Stimulated activated naive CD8-positive, alpha-beta T cell treated with anti-CD3 and anti-CD28 coated beads, Interleukin-15, Interleukin-2, amounts not matched to agents 100 U/mL and 50 U/mL, for 24 hours (primary cell): ENCODE measurements at places on chromosomes 4 and X.

DNA sequence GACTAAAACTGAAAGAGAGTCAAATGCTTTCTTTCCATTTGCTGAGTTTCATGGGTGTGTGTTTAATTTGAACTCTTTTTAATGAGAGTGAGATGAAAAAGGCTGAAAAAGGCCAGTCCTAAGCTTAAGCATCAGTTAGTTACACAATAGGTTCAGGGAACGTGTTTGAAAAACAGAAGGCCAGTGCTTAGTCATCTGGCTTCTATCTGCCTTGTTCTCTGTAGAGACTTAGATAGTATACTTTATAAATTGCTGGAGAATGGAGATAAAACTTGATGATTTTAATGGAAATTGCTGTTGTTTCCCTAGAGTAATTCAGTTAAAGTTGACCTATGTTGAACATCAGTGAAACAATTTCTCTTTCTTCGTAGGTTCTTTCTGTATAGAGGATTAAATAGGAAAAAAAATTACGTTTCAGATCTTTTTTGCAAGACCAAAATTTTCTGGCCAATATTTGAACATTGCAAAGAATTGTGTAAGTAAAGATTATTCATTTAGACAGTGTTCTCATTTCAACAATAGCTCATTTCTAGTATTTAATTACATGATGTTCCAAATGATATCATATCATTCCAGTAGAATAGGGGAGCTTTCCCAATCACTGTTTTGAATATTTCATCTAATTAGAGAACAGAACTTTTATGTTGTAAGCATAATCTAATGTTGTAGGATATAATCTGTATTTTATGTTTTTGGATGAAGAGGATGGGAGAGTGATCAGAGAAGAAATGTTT lies 1088.8 kb downstream of the ADGRL3 start:
- no peak for DNase-seq

DNA sequence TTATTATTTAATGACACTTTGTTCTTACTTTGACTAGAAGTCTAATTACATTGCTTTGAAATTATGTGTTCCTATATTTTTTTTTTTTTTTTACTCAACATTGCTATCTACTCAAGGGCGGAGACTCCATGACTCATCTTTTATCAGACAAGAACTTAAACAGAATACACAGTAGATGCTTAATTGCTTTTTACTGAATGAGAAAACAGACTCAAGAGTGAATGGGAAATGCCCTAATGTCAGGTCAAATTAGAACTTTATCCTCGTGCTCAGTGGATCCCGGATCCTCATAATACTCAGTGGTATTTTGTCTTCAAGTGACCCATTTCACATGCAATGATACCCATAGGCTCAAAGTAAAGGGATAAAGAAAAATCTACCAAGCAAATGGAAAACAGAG lies 954.5 kb upstream of the IGFBP7 start:
- no peak for DNase-seq

DNA sequence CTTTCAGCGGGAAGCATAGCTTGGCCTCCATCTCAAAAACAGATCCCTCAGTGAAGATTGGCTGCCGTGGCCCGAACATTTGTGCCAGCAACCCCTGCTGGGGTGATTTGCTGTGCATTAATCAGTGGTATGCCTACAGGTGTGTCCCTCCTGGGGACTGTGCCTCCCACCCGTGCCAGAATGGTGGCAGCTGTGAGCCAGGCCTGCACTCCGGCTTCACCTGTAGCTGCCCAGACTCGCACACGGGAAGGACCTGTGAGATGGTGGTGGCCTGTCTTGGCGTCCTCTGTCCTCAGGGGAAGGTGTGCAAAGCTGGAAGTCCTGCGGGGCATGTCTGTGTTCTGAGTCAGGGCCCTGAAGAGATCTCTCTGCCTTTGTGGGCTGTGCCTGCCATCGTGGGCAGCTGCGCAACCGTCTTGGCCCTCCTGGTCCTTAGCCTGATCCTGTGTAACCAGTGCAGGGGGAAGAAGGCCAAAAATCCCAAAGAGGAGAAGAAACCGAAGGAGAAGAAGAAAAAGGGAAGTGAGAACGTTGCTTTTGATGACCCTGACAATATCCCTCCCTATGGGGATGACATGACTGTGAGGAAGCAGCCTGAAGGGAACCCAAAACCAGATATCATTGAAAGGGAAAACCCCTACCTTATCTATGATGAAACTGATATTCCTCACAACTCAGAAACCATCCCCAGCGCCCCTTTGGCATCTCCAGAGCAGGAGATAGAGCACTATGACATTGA lies 175.4 kb downstream of the FAT4 start:
- no peak for DNase-seq

GRCh38 chr4:56227301-56227835 lies 159.9 kb downstream of the AASDH start:
- no peak for DNase-seq

DNA sequence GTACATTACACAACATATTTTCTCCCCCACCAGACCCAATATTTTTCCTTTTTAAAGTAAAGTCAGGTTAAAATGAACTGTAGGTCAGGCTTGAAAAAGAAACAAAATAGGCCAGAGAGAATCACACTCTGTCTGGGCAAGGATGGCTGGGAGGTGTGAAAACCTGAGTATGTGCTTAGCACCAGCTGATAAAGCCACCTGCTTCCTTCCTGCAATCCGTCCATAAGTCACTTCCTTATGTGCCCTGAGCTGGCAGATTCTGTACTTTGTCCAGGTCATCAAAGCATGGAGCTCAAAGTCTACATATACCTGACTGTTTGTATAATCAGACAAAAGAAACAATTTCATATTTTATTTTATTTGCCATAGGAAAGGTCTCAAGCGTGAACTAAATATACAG lies 37.7 kb downstream of the ANTXR2 start:
- no peak for DNase-seq

DNA sequence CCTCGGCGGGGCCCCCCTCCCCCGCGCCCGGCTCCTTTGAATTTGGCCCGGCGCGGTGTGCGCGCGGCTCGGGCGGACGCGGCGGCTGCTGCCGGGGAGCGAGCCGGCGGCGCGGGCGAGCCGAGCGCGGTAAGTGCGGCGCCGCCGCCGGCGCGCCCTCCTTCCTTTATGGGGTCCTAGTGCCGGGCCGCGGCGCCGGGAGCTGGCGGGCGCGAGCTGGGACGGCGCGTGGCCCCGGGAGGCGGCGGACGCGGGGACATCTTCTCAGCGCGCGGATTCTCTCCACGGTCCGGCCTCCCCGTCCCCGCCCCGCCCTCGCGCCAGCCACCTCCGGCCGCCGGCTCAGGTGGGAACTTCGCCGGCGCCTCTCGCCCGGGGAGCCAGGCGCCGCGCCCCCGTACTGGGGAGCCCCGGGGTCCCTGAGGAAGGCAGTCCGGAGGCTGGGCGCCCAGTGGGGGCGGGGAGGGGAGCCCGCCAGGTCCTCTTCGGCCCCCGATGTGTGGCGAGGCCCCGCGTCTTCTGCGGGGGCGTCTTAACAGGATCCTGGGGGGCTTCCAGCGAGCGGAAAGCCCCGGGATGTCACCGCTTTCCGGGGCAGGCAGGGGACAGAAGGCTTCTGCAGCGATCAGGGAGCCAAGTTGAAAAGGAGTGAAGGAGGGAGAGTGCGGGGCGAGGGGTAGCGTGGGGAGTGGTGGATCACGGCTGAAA lies 98.4 kb upstream of the TENM3 start:
- DNase-seq, result peak; percentile 3

- no peak for DNase-seq
These were observed 148.8 kb upstream of the EDNRA start for GRCh38 chr4:147332091-147332490.

GRCh38 chr4:61199873-61200186 lies 296 bp upstream of the ADGRL3 start:
- no peak for DNase-seq
